ENCODE measurements at places on chromosomes 11 and 22. TPM values are rescaled to one million over a fixed set of nuclear protein-coding genes. Genes with fewer than 3 reads are reported as not detected.

Gene ANO3
- total RNA-seq = not detected

Gene A4GALT
- 3.5 TPM for total RNA-seq

DNA sequence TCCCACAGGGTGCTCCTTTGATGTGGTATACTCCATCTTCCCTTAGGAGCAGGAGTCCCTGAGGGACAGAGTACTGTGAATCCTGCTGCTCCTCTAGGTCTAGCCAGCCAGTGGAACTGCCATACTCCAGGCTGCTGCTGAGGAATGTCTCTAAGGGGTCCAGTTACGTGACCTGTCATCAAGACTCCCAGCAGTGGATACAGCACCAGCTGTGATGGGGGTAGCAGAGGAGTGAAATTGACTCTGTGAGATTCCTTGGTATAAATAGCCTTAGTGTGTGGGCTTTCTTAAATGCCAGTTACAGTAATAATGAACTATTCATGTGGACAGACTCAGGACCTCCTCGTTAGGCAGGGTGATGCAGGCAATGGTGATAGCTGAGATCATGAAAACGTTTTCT lies 140.4 kb upstream of the LUZP2 start:
- DNase-seq = no peak

DNA sequence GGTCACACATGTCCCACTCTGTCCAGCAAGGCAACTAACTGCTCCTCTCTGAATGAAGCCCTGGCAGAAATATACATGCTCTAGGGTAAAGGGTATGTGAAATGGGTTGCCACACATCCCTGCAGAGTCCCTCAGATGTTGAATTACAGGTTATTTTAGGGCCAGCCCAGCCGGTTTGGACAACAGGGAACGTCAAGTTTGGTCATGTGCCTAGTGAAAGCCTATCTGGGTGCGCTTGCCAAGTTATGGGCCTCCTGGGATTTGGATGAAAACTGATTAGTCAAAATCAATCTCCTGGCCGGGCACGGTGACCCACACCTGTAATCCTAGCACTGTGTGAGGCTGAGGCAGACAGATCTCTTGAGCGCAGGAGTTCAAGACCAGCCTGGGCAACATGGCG lies 10.4 kb downstream of the AP1B1 start:
- no peak for DNase-seq

DNA sequence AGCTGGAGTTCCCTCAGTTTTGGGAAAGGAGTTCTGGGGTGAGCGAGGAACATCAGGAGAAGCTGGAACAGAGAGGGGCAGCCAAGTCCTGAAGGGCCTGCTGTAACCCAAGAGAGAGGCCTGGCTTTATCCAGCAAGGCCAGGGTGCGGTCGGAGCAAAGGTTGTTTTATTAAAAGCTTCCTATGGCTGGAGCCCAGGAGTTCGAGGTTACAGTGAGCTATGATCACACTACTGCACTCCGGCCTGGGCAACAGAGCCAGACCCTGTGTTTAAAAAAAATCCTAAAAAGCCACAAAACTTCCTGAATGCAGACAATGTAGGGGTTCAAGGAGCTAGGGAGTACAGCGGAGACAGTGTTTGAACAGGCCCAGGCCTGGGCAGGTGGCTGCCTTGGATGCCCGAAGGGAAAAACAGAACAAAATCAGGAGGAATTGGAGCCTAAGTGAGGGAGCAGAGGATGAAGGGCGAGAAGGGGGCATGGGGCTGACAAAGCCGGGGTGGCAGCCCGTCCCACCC lies 22.2 kb upstream of the MALAT1 start:
- DNase-seq = no peak

GRCh38 chr11:64445651-64446050 lies 86.7 kb downstream of the RPS6KA4 start:
- no peak for DNase-seq

DNA sequence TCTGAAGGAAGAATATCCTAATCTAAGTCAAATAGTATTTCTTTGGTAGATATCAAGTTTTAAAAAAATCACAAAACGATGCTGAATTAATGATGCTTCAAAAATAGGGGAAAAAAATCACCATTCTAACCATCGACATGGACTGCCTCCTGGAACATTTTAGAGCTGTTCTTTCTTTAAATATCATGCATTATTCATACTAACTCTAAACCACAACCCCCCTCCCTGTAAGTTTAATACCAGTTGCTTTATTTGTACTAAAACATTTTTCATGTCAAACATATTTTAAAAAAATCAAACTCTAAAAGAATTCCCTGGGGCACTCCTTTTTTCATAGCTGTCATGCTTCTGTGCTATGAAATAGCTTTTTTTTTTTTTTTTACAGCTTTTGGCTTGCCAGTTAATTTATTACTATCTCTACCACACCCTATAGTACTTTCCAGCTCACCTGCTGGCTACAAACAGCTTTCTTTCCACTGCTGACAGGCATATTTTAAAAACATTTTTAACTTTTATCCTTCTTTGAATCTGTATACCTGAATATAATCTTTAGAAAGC lies 256.9 kb downstream of the SOX6 start:
- DNase-seq = no peak

- no peak for DNase-seq
These were observed 2.6 kb upstream of the PEX26 start for GRCh38 chr22:18075101-18075719.

Gene PATE3
- total RNA-seq = not detected

DNA sequence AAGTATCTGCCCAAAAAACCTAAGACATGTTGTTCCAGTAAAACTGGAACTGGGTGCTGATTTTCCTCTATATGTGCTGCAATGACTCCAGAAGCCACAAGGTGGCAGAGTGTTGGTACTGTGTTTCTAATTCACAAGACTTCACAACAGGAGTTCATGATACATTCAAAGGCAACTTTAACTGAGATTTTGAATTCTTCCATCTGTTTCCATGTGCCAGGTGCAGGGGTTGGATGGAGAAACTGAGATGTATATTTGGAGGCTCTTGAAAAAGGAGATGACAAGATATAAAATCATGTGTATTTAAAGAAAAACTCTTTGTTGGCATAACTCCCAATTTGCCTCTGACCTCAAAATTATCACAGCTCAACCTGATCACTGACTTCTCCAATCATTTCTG lies 1098.6 kb upstream of the CCDC90B start:
- DNase-seq = peak; percentile 6

GRCh38 chr11:119691701-119692539 lies 37.1 kb downstream of the NECTIN1 start:
- no peak for DNase-seq

DNA sequence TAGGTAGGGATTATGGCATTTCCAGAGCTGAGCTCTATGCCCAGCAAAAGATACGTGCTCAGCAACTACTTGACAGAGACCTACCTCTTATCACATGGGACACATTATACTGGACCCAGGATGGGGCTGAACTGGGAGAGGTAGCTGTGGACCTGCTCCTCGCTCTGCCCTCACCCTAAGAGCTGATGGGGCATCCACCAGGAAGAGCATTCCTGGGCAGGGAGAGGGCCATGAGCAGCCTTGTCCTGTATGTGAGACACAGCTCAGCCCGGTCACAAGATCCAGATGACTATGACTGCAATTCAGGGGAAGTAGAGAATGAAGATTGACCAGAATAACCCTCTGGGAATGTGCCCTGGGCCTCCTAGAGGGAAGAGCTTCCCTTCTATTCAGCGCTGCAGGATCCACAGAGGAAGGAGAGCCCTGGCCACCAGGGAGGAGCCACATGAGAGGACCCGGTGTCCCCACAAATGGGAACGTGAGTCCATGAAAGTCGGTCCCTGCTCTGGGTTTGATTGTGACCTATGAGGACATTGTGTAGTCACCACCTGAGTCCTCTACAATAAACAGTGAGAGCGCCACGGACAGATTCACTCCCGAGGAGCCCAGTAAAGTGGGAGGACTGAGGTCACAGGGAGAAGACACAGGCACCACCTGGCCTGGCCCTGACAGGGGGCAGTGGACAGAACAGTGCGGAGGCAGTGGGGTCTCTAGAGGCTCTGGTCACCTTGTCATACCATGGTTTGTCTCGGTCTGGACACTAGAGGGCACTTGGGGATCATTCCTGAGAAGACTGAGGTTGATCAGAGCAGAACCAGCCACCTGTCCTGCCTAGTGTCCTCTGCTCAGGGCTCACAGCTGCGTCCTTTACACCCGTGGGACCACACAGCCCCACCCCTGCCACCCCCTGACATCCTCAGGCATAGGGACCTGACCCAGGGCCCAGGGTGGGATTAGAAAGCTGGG lies 99.5 kb downstream of the ZNF280B start:
- peak; percentile 25 for DNase-seq

Gene RASL10A
- total RNA-seq = 0.11 TPM

DNA sequence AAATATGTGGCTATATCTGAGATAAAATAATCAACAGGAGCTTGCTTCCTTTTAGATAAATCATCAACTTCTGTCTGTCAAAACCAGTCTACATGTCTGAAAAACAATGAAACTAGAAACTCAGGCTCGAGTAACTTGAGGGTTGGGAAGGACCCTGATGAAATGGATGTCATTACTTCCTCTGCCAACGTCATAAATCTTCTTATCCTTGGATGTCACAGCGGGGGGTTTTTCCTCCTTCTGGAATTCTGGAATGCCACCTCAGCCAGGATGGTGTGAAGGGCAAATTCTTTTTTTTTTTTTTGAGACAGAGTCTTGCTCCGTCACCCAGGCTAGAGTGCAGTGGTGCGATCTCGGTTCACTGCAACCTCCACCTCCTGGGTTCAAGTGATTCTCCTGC lies 13.4 kb downstream of the LGR4 start:
- no peak for DNase-seq

DNA sequence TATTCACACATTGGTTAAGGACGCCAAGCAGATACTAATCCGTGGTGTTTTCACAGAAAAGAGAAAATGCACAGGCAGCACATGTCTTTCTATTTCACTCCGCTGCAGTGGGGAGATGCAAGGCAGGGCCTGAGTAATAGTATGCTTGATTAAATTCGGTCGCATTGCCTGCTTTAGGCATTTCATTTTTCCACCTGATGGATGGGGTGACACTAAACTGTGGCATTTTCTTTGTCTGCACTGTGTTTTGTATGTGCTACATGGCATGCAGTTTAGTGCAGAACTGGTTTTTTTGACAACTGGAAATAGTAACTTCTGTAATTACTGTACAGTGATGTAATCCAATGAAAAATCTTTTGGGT lies 94.9 kb downstream of the SLC17A6 start:
- peak; percentile 5 for DNase-seq

GRCh38 chr11:43920598-43921419 lies 21.6 kb upstream of the C11orf96 start:
- DNase-seq = peak; percentile 94

- no peak for DNase-seq
These were observed 24.2 kb upstream of the ANKK1 start for GRCh38 chr11:113363406-113363805.

GRCh38 chr11:35420371-35420770 lies 1.0 kb upstream of the SLC1A2 start:
- no peak for DNase-seq

DNA sequence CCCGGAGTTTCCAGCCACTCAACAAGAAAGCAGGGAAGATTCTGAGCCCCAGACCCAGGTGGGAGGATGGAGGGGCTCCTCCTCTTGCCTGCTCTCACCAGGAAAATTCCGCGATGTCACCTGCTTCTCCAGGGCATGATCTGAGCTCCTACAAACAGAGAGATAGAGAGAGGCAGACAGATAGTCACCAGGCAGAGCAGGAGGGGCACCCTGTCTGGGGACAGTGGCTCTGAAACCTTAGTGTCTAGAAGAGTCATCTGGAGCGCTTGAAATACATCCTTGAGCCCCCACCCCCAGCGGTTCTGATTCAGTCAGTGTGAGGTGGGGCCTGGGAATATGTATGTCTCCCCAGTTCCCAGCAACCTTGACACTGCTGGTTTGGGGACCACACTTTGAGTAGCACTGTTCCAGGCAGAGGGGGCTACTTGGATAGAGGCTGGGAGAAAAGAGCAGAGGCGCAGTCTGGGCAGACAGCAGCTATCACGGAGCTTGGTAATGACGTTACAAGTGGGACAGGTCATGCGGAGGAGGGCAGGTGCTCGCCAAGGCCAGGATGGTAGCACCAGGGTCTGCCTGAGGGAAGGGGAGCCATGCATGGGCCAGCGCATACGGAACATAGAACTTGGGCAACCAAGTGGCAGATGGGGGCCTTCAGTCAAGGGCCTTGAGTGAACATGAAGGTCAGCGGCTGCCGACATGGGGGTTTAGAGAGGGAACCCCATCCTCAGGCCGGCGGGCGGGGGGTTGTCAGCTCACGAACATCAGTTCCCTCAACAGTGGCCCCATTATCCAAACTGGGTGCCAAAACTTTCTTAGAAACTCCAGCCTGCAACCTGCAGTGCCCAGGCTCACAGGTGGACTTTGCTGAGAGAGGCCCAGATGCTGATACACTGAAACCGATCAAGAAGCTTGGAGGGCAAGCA lies 60.9 kb upstream of the MYEOV start:
- no peak for DNase-seq

DNA sequence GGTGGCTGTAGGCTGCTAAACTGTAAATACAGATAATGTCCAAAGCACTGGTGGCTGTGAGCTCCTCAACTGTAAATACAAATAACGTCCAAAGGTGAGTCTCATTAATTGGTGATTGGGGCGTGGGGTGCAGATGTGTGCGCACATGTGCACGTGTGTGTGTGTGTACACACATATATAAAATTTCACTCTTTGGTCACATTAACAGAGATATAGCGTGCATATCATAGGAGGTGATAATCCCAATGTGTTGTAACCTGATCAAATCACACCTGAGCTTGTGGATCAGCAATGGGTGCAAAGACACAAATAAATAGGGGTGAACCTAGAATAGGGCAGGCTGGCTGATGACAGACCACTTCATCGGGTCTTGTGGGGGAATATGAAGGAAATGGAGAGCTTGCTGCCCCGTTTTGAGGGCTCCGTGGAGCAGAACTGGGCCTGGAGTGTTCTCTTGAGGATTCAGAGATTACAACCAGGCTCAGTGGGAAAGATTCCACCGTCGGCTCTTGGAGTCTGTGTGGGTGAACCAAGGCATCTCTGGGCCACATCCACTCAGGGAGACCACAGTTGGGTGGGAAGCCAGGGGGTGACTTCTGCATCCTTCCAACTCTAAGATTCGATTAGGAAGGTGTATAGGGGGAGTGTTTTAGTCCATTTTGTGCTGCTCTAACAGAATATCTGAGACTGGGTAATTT lies 24.9 kb upstream of the OSBPL5 start:
- DNase-seq = no peak

Gene OR51B2
- not detected for total RNA-seq

- DNase-seq = no peak
These were observed 82.9 kb downstream of the MYO18B start for GRCh38 chr22:25824828-25825423.

- DNase-seq = peak; percentile 61
These were observed 1.0 kb downstream of the RASSF10 start for GRCh38 chr11:13009921-13010748.

DNA sequence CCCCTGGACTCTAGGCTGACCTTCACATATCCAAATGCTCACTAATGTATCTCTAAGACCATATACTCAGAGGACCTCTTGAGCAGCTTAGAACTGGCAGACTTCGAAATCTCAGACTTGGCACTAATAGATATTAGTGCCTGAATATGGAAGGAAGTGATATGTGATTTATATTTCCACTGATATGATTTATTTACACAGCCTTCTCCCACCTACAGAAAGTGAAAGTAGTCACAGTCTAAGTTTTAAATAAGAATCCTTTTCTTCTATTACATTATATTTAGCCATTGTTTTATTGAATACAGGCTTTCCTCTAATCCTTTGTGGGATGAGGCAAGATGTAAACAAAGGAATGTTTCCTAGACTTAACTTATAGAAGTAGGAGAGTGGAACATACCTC lies 6.7 kb upstream of the NAV2 start:
- DNase-seq = no peak

Gene PNPLA5
- total RNA-seq = not detected

Gene SCO2
- total RNA-seq = 9.4 TPM

GRCh38 chr22:22111267-22111751 lies 128.7 kb upstream of the TOP3B start:
- peak; percentile 90 for DNase-seq

Gene PRR5L
- 51.8 TPM for total RNA-seq

GRCh38 chr11:44579302-44579761 lies 13.9 kb downstream of the CD82 start:
- DNase-seq = no peak
